ENCODE measurements at places on chromosomes 3 and 15.

- DNase-seq, result no peak
Observed at GRCh38 chr3:81300324-81300927, 461.0 kb downstream of the GBE1 start.

GRCh38 chr3:158700559-158700958 is 28.1 kb upstream of the LXN start:
- DNase-seq, result no peak

DNA sequence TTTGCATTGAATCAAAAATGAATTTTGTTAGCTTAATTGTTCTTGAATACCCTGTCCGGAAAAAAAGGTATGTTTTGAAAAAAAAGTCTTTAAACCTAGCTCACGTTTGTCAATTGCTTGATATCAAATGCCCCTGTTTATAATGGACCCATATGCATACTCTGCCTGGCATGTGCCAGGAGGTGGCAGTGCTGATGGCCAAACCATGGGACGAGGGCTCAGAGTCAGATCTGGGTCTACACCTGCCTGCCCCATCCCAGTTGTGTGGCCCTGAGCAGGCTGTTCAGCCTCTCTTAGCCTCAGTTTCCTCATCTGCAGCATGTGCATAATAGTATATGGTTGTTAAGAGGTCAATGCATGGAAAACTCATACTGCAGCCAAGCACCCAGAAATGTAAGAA is 38.8 kb downstream of the PRKCD start:
- no peak for DNase-seq

DNA sequence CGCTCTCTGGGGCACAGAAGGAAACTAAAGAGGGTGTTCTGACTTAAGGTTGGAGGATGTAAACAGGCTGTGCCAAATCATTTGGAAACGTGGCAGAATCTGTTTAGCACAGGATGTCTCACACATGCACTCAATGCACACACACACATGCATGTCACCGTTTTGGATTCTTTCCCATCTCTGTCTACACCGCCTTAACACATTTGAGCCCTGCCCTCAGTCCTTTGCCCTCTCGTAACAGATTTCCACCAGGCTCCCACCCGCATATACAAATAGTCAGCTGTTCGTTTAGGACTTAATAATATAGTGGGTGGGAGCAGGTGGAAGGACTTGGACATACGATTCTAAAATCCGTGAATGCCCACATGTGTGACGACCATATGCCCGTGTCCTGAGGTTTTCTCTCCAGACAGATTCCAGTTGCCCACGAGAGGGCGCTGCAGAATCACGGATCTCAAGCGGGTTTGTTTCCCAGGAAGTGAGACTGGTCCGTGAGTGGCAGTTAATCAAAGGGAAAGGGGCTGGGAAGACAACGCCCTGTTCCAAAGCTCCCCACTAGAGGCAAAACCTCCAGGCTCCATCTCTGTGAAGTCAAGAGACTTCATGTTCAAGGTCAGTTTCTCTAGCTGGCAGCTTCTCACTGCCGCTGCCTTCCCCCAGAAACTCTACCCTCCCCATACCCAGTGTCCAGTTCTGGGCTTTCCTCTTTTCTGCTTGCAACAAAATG is 44.5 kb downstream of the NOX5 start:
- DNase-seq, result peak; percentile 60

DNA sequence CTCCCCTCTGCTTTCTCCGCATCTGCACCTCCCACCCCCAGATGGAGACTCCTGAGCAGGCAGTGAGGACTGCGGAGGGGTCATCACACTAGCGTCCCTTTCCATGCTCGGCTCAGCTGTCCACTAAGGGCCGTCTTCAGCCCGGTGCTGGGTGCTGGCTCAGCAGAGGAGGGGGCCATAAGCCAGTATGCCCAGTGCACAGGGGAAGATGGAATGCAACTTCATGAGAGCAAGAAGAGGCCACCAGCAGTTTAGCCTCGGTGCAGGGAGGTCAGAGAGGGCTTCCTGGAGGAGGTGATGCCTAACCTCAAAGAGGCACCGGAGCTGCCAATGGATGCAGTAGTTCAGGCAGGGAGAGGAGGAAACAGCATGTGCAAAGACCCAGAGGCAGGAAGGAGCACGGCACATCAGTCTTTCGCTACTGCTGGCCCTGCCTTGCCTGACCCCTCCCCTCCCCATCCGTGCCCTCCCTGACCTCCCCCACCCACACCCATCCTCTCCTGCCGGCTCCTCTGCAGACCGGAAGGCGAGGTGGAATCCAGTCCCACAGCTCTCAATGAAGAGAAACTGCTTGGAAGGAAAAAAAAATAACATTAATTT is 15.2 kb upstream of the PLXND1 start:
- DNase-seq, result no peak

DNA sequence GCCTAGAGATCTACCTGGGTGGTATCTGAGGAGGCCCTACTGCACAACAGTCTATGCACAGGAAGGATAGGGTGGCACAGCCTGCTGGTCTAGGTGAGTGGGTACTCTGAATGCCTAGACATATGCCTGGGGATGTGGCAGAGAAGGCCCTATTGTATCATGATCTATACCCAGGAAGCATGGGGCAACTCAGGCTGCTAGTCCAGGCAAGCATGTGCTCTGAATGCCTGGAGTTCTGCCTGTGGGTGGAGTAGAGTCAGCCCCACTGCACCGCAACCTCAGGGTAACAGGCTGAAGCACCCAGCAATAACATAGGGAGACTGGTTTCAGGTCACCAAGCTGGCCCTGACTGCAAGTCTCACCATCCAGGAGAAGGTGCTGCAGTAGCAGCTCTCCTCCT is 224.7 kb downstream of the MFSD1 start:
- DNase-seq, result no peak

- DNase-seq, result no peak
Observed at GRCh38 chr3:177681852-177682251, 484.6 kb upstream of the TBL1XR1 start.

DNA sequence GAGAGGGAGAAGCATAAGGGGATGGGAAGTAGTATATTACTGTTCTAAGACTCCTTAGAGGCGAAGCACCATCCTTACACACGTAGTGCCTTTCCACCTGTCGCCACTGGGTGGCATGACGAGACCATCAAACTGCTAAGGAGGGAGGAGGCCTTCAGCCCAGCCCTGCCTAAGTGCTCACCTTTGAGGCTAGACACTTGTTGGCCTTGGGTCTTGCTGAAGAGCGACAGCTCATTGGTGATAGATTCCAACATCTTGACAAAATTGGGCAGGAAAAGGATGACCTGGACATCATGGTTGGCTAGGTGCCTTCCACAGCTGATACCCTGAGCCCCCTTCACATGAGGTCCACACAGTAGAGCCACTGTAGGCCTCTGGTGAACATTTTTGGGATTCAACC is 19.6 kb downstream of the CLK3 start:
- DNase-seq, result peak; percentile 51

- DNase-seq, result no peak
Observed at GRCh38 chr3:125192190-125193035, 20.1 kb downstream of the SLC12A8 start.

DNA sequence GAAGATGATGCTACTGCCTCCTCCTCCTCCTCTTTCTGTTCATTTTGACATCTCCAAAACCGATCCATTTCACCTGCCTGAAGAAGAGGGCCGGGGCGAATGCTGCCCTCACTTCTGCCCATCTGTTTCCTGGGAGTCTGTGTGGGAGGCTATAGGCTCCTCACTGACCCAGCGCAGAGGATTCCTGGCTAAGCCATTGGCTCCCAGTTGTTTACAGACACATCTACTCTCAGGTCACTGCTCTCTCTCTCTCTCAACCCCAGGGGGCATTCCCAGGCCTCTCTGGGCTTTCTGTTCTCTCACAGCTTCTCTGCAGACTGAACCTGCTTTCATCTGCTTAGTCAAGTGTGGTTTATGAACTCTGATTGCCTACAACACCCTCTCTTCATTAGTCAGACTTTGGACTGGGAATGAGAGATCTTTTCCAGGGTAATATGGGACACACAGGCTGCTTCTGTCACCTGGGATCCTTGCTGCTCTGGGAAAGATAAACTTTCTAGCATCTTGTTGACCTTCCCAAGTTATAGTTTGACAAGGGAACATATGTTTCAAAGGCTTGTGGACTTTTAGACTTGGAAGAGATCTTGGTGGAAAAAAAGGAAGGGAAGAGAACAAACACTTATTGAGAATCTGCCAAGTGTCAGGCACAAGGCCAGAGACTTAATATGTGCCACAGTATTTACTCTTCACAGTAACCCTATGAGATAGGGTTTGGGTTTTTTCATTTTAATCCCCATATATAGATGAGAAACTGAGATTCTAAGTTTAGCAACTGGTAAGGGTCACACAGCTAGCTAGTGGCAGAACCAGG is 30.2 kb upstream of the USP3 start:
- DNase-seq, result no peak

- DNase-seq, result no peak
Observed at GRCh38 chr3:14150491-14151230, 25.8 kb downstream of the TMEM43 start.

DNA sequence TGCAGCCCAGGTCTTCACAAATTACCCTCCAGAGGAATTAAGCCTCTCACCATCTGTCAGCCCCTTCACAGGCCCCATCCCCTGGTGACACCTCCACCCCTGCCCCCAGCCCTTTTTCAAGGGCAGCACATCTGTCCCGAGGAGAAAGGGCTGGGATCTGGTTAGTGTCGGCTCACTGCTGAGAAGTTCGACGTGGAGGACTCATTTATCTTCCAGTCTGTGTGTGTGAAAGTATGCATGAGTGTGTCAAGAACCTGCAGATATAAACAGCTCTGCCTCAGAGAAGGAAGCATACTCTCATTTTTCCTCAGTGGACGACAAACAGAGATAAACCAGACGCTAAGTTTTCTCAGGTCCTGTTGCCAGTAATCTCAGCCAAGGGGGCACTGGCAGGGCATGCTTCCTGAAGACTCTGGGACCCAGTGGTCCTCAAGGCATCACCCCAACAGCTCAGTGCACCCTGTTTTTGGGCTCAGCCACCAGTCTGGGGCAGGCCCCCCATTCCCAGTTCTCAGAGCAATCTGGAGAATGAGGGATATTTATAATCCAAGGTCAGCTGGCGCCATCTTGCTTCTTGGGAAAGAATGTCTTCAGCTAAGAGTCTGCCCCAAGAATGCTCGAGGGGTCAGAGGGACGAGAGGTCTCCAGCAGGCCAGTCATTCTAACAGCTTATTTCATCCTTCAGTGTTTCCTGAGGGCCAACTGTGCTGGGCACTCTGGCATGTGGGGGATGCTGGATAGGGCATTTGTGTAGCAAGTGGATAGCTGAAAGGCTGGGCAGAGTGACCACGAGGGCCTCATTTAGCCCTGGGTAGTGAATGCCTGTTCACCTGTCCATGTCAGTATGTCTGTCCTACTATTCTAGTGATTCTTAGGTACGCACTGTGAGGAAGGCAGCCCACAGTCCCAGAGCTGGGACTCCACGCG is 73.6 kb downstream of the ADCY5 start:
- no peak for DNase-seq

GRCh38 chr3:52128118-52128683 is 26.0 kb downstream of the POC1A start:
- no peak for DNase-seq

- no peak for DNase-seq
Observed at GRCh38 chr15:85397151-85397550, 16.7 kb downstream of the AKAP13 start.

- DNase-seq, result no peak
Observed at GRCh38 chr15:85704720-85705429, 89.8 kb downstream of the KLHL25 start.

GRCh38 chr3:127824151-127824825 is 2.0 kb upstream of the MGLL start:
- DNase-seq, result no peak

- DNase-seq, result no peak
Observed at GRCh38 chr3:12401208-12401607, 83.1 kb upstream of the TSEN2 start.

DNA sequence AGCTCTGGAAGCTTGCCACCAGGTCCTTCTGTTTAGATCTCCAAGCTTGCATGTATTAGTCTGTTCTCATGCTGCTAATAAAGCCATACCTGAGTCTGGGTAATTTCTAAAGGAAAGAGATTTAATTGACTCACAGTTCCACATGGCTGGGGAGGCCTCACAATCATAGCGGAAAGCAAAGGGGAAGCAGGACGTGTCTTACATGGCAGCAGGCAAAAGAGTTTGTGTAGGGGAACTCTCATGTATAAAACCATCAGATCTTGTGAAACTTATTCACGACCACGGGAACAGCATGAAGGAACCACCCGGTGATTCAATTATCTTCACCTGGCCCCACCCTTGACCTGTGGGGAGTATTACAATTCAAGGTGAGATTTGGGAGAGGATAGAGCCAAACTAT is 147.0 kb upstream of the PROK2 start:
- no peak for DNase-seq

DNA sequence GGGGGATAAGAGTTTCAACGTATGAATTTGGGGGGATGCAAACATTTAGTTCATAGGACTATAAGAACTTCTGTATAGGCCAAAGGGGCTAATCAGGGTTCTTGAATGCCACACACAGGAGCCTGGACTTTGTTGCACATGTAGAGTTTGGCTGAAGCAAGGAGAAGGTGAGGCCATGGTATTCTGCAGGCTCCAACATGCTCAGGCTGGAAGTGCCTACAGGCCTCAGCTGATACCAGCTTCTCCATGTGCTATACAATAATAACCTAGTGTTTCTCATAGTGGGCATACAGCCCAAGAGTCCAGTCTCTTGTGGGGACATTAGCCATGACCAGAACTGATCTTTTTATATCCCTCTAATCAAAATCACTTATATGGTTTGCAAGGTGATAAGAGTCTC is 399.7 kb upstream of the MCTP2 start:
- DNase-seq, result no peak

GRCh38 chr15:62521396-62521795 is 356.3 kb upstream of the C2CD4B start:
- DNase-seq, result no peak

DNA sequence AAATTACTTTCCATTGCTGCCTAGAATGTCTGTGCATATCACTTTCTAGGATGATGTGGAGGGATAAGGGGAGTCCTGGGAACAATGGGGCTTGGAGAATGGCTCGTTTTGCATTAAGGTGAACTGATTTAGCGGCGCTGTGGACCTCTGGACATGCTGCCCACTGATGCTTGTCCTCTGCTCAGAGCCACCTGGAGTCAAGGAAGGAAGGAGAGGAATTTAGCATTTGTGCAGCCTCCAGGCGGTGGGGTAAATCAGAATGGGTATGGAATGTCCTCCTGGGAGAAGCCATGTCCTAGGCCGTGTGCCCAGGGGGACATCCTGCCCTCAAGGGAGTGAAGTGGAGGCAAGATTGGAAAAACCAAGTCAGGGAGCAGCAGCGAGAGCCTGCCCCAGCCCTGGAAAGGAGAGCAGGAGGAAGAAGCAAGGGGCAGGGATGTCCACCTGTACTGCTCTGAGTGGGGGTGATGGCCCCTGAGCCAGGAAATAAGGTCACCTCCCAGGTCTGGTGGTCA is 37.8 kb downstream of the KY start:
- no peak for DNase-seq

DNA sequence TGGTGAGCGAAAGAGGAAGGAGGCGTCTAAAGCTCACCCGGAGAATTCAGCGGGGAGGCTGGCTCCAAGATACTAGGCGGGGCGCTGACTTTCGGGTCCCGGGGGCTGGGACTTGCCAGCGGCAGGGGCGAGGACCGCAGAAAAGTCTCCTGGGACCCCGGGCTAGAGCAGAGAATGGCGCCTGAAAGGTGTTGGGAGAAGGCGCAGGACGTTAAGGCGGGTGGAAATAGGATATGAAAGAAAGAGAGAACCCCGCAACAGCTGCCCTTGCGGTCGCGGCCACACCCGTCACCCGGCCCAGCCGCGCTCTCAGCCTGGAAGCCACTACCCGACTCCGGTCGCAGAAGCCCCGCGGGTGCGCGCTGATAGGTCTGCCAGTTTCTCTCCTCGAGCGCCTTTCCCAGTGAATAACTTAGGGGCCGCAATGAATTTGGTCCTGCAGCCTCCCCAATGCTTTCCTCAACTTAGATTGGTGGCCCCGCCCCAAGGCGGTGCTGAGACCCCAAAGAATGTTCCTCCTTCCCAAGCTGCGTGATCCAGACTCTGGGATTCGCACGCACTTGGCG is 604 bp downstream of the LTK start:
- no peak for DNase-seq
